ENCODE measurements at places on chromosomes 5 and 9. TPM values are rescaled to one million over a fixed set of nuclear protein-coding genes. Genes with fewer than 3 reads are reported as not detected.

DNA sequence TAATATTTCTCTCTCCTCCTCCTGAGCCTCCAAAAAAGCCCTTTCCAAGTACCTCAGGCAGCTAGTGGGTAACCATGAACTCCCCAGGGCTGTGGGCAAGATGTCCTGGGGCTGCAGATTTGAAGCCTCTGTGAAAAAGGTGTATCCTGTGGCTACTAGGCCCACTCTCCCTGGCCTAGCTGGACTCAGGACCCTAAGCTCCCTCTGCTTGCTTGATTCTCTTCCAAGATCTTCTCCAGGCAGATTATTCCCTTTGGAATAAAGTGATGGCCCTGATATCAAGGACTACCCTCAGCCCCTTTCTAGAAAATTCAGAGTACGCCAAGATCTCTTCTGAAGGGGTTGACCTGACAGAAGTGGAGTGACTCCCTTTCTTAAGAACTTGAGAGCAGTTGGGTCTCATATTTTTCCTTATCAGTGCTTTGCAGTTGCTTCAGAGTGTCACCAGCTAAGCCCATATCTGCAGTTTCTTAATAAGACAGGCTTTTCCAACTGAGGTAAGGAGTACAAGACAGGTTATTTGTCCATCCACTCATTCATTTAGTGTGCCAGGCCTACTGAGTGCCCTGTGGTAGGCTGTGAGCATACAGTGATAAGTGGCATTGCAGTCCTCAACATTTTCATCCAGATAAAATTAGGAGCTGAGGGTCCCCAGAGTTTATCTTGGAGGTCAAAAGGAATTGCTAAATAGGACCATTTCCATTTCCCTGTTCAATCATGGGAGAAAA lies 42.5 kb downstream of the CYSTM1 start:
- no peaks in the 10 kb centered on the region for H3K4me1 ChIP-seq
- no peak overlapping the region for H3K4me3 ChIP-seq
- no peaks in the 10 kb centered on the region for H3K27me3 ChIP-seq
- H3K36me3 ChIP-seq: no peaks in the 10 kb centered on the region
- no peak for DNase-seq
- no peak overlapping the region for H3K27ac ChIP-seq

- no peak for DNase-seq
- no peak overlapping the region for H3K4me3 ChIP-seq
- H3K4me1 ChIP-seq: no peaks in the 10 kb centered on the region
- H3K36me3 ChIP-seq: no peaks in the 10 kb centered on the region
Observed at GRCh38 chr5:9013147-9013546, 532.7 kb downstream of the SEMA5A start.

Gene LHX2
- total RNA-seq: not detected

DNA sequence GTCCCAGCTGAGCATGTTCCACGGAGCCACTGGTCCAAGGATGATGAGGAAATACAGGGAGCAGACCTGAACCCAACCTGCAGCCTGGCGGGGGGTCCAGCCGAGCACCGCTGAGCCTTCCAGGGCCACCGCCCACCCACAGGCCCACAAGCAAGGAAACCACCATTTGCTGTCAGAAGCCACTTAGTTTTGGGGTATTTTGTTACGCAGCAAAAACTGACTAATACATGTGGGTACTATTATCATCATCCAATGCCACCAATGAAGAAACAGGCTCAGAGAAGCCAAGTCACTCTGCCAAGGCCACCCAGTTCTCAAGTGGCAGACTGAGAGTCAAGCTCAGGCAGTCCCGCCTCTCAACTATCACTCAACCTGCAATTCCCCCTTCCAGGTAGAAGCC lies 48.0 kb upstream of the RXRA start:
- DNase-seq: no peak
- H3K4me1 ChIP-seq: no peaks in the 10 kb centered on the region
- H3K27me3 ChIP-seq: no peaks in the 10 kb centered on the region
- no peak overlapping the region for H3K27ac ChIP-seq
- H3K36me3 ChIP-seq: no peaks in the 10 kb centered on the region

Gene PCDHGA1
- total RNA-seq: 1.00 TPM

DNA sequence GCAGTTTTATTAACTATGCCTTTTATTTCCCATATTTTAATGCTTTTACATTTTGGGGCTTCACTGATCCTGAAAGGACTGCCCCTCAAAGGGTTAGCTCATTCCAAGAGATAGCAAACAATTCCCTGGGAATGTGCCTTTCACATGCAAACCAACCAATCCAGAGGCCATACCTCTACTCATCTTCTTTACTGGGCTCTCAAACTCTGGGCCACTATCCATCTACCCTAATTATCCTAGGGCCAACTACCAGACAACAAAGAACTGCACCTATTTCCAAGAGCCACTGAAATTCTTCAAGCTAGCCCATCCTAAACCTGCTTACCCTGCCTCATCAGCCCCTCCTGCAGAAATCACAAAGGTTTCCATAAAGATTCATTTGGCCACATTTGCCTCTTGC lies 364.7 kb downstream of the CDH12 start:
- no peaks in the 10 kb centered on the region for H3K27me3 ChIP-seq
- no peaks in the 10 kb centered on the region for H3K36me3 ChIP-seq
- H3K4me3 ChIP-seq: no peak overlapping the region
- no peaks in the 10 kb centered on the region for H3K4me1 ChIP-seq
- H3K27ac ChIP-seq: no peak overlapping the region
- DNase-seq: no peak

GRCh38 chr5:32018476-32019436 lies 155.4 kb downstream of the GOLPH3 start:
- peak overlapping the region; percentile 52 for H3K27ac ChIP-seq
- no peak for DNase-seq
- H3K4me3 ChIP-seq: no peak overlapping the region
- H3K27me3 ChIP-seq: no peaks in the 10 kb centered on the region

- H3K4me1 ChIP-seq: peaks cover 10% of the 10 kb centered on the region
- DNase-seq: no peak
- no peaks in the 10 kb centered on the region for H3K36me3 ChIP-seq
- H3K27ac ChIP-seq: no peak overlapping the region
- no peaks in the 10 kb centered on the region for H3K27me3 ChIP-seq
- H3K4me3 ChIP-seq: no peak overlapping the region
Observed at GRCh38 chr9:93037476-93037971, 21.0 kb upstream of the SUSD3 start.

- no peak overlapping the region for H3K4me3 ChIP-seq
- H3K27me3 ChIP-seq: no peaks in the 10 kb centered on the region
- peaks cover 7% of the 10 kb centered on the region for H3K4me1 ChIP-seq
- DNase-seq: no peak
- no peak overlapping the region for H3K27ac ChIP-seq
- H3K36me3 ChIP-seq: no peaks in the 10 kb centered on the region
Observed at GRCh38 chr5:1565737-1566734, 42.3 kb upstream of the LPCAT1 start.

Gene IL9
- not detected for total RNA-seq

GRCh38 chr5:32147959-32148358 lies 26.2 kb downstream of the GOLPH3 start:
- no peaks in the 10 kb centered on the region for H3K36me3 ChIP-seq
- no peak overlapping the region for H3K4me3 ChIP-seq
- H3K27me3 ChIP-seq: no peaks in the 10 kb centered on the region
- H3K4me1 ChIP-seq: peaks cover 17% of the 10 kb centered on the region
- no peak for DNase-seq

GRCh38 chr5:154701181-154701580 lies 54.0 kb upstream of the LARP1 start:
- no peak overlapping the region for H3K27ac ChIP-seq
- DNase-seq: no peak
- no peaks in the 10 kb centered on the region for H3K27me3 ChIP-seq

DNA sequence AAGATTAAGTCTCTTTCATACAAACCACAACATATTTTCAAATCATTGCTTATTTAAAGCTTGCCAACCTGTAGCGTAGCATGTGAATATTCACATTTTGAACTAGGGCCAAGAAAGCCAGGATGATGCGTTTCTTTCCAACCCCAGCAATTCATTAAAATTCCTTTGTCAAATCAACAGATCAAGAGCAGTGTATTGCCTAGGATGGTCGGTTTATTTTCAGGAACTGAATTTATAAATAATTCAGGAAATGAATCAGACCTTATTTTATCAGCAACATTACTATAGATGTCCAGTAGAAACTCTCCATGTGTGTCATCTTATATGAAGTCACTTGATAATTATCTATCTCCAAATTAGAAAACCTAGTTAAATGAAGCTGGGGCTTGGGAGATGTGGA lies 13.2 kb upstream of the AUH start:
- H3K4me3 ChIP-seq: no peak overlapping the region
- no peak for DNase-seq
- no peaks in the 10 kb centered on the region for H3K27me3 ChIP-seq
- no peak overlapping the region for H3K27ac ChIP-seq

Gene GABRB2
- 0.28 TPM for total RNA-seq

GRCh38 chr5:107812570-107813141 lies 141.9 kb upstream of the EFNA5 start:
- no peak overlapping the region for H3K27ac ChIP-seq
- H3K4me3 ChIP-seq: no peak overlapping the region
- no peak for DNase-seq
- H3K4me1 ChIP-seq: no peaks in the 10 kb centered on the region

Gene SPINK13
- total RNA-seq: not detected

Gene ODF2
- 9.7 TPM for total RNA-seq

- DNase-seq: no peak
- no peak overlapping the region for H3K27ac ChIP-seq
- no peaks in the 10 kb centered on the region for H3K36me3 ChIP-seq
Observed at GRCh38 chr9:137757613-137758029, 120.0 kb upstream of the CACNA1B start.

Gene ORM1
- total RNA-seq: 0.73 TPM

- H3K27ac ChIP-seq: no peak overlapping the region
- no peaks in the 10 kb centered on the region for H3K36me3 ChIP-seq
- H3K27me3 ChIP-seq: no peaks in the 10 kb centered on the region
- H3K4me1 ChIP-seq: no peaks in the 10 kb centered on the region
- no peak for DNase-seq
Observed at GRCh38 chr5:174777111-174777510, 52.7 kb downstream of the MSX2 start.

Gene IFNA7
- total RNA-seq: not detected

- no peak for DNase-seq
- H3K27ac ChIP-seq: no peak overlapping the region
- no peaks in the 10 kb centered on the region for H3K4me1 ChIP-seq
- no peak overlapping the region for H3K4me3 ChIP-seq
Observed at GRCh38 chr5:155885199-155885598, 441.8 kb upstream of the SGCD start.

Gene GEMIN5
- total RNA-seq: 16.1 TPM

GRCh38 chr5:164627021-164627420 lies 1121.6 kb downstream of the MAT2B start:
- H3K4me3 ChIP-seq: no peak overlapping the region
- H3K27ac ChIP-seq: no peak overlapping the region
- no peaks in the 10 kb centered on the region for H3K27me3 ChIP-seq
- H3K4me1 ChIP-seq: no peaks in the 10 kb centered on the region

Gene SEMA6A
- 13.9 TPM for total RNA-seq

GRCh38 chr5:40605295-40605958 lies 74.3 kb upstream of the PTGER4 start:
- H3K4me1 ChIP-seq: no peaks in the 10 kb centered on the region
- no peaks in the 10 kb centered on the region for H3K27me3 ChIP-seq
- no peak for DNase-seq
- H3K27ac ChIP-seq: no peak overlapping the region

Gene CSF1R
- 7.6 TPM for total RNA-seq

- no peaks in the 10 kb centered on the region for H3K36me3 ChIP-seq
- no peak for DNase-seq
- H3K4me1 ChIP-seq: no peaks in the 10 kb centered on the region
- H3K27me3 ChIP-seq: no peaks in the 10 kb centered on the region
- H3K4me3 ChIP-seq: no peak overlapping the region
- no peak overlapping the region for H3K27ac ChIP-seq
Observed at GRCh38 chr9:17083258-17083657, 51.6 kb upstream of the CNTLN start.

GRCh38 chr5:94693043-94693822 lies 74.8 kb downstream of the SLF1 start:
- H3K4me1 ChIP-seq: no peaks in the 10 kb centered on the region
- no peak for DNase-seq
- H3K4me3 ChIP-seq: no peak overlapping the region
- no peak overlapping the region for H3K27ac ChIP-seq

- DNase-seq: no peak
- peaks cover 8% of the 10 kb centered on the region for H3K4me1 ChIP-seq
- H3K36me3 ChIP-seq: no peaks in the 10 kb centered on the region
- H3K27me3 ChIP-seq: peaks cover 11% of the 10 kb centered on the region
- H3K27ac ChIP-seq: no peak overlapping the region
Observed at GRCh38 chr9:93950619-93951601, 4.2 kb downstream of the BARX1 start.

Gene SLC34A3
- not detected for total RNA-seq

DNA sequence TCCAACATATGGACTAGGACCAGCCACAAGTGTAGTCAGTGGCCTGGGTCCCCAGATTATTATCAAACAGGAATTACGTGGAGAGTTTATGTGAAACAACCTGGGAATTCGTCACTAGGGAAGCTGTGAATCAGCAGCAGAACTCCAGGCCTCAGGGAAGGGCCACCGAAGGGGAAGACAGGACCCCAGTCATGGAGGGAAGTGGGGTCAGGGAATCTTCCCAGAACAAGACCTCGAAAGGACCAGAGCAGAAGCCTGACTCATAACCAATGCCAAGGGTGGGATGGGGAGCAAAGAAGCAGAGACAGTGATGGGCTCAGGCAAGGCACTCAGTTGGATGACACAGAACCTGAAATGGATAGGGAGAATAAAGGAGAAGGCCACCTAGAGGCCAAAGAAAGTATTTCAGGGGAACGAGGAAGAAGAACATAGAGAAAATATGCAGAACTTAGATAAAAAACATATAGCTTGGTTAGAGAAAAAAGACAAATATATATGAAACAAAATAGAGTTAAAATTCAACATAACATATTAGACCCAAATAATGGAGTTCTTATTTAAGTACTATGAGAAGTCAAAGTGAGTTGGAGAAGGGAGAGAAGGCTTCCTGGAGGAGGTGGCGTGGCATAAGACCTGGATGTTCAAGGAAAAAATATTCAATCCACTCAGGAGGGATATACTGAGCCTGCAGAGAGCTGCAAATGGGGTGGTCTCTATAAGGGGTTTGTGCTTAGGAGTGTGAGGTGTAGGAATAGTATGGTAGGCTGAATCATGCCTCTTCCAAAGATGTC lies 66.7 kb upstream of the CAST start:
- no peaks in the 10 kb centered on the region for H3K36me3 ChIP-seq
- DNase-seq: no peak
- H3K27ac ChIP-seq: no peak overlapping the region

- DNase-seq: peak; percentile 51
- no peak overlapping the region for H3K27ac ChIP-seq
- peaks cover 8% of the 10 kb centered on the region for H3K4me1 ChIP-seq
- no peak overlapping the region for H3K4me3 ChIP-seq
- H3K36me3 ChIP-seq: no peaks in the 10 kb centered on the region
- no peaks in the 10 kb centered on the region for H3K27me3 ChIP-seq
Observed at GRCh38 chr9:38689678-38690077, 30.3 kb downstream of the FAM240B start.
